ENCODE measurements at places on chromosomes 6 and 20.

- no peak overlapping the region for H3K27ac ChIP-seq
- no peak for DNase-seq
- no peaks in the 10 kb centered on the region for H3K4me1 ChIP-seq
- H3K4me3 ChIP-seq: no peak overlapping the region
These were observed 73.4 kb downstream of the REPS1 start for GRCh38 chr6:138914701-138915100.

- no peaks in the 10 kb centered on the region for H3K36me3 ChIP-seq
- H3K4me3 ChIP-seq: no peak overlapping the region
- no peaks in the 10 kb centered on the region for H3K27me3 ChIP-seq
- peak; percentile 55 for DNase-seq
- H3K27ac ChIP-seq: peak overlapping the region; percentile 51
These were observed 131.3 kb downstream of the GJA10 start for GRCh38 chr6:90025523-90026061.

GRCh38 chr6:47628448-47629272 lies 69.7 kb upstream of the ADGRF4 start:
- DNase-seq: no peak
- peaks cover 5% of the 10 kb centered on the region for H3K4me1 ChIP-seq
- H3K4me3 ChIP-seq: no peak overlapping the region
- no peaks in the 10 kb centered on the region for H3K27me3 ChIP-seq
- H3K36me3 ChIP-seq: no peaks in the 10 kb centered on the region
- no peak overlapping the region for H3K27ac ChIP-seq

GRCh38 chr20:61638802-61639585 lies 386.9 kb downstream of the CDH4 start:
- no peak for DNase-seq
- no peaks in the 10 kb centered on the region for H3K36me3 ChIP-seq
- no peak overlapping the region for H3K27ac ChIP-seq
- no peaks in the 10 kb centered on the region for H3K27me3 ChIP-seq
- no peak overlapping the region for H3K4me3 ChIP-seq

GRCh38 chr6:129947797-129948196 lies 70.6 kb upstream of the L3MBTL3 start:
- H3K27ac ChIP-seq: no peak overlapping the region
- H3K4me3 ChIP-seq: no peak overlapping the region
- no peak for DNase-seq
- no peaks in the 10 kb centered on the region for H3K36me3 ChIP-seq
- H3K27me3 ChIP-seq: no peaks in the 10 kb centered on the region

- H3K4me3 ChIP-seq: no peak overlapping the region
- peaks cover 5% of the 10 kb centered on the region for H3K4me1 ChIP-seq
- no peaks in the 10 kb centered on the region for H3K27me3 ChIP-seq
These were observed 101.6 kb downstream of the ATXN1 start for GRCh38 chr6:16659466-16660156.

DNA sequence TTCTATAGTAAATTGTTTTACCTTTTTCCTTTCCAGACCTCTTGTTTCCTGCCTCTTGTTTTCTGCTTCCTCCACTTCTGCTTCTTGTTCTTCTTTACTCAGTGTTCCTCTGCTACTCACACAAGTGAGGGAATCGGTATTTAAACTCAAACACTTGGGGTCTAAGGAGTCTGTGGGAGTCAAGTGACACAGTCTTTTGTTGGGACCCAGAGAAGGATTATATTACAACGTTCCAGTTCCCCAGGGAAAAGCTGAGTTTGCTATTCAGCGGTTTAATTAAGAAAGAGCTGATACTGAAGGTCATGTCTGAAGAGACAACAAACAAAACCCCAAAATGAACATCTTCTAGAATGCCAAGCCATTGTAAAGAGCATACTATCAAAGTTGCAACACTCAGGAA lies 107.8 kb upstream of the CITED2 start:
- no peak overlapping the region for H3K4me3 ChIP-seq
- no peaks in the 10 kb centered on the region for H3K27me3 ChIP-seq
- DNase-seq: no peak
- no peak overlapping the region for H3K27ac ChIP-seq
- no peaks in the 10 kb centered on the region for H3K4me1 ChIP-seq
- H3K36me3 ChIP-seq: no peaks in the 10 kb centered on the region

DNA sequence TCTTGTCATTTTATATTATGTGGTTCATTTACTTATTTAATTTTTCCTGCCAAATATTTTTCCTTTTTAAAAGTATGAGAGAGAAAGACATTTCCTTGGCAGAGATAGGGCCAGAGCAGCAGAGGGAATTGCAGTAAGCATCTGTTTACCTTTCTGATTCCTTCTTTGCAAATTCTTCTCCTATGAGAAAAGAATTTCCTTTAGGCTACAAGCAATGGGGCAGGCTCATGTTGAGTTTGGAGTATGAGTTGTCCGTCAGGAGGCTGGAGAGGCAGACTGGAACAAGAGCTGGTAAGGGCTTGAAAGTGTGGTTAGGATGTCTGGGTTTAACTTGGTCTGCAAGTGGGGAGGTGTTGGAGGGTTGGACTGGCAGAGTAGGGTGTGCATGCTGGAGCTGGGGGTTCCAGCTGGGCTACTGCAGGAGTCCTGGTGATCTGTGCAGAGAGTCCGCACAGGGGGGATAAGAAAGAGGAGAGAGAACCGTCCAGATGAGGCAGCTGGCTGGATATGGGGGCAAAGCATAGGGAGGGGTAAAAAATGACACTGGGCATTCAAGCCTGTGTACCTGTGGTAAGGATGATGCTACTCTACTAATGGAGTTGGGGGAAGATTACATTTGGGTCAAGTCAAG lies 19.7 kb downstream of the TIAM2 start:
- H3K36me3 ChIP-seq: no peaks in the 10 kb centered on the region
- H3K27me3 ChIP-seq: no peaks in the 10 kb centered on the region
- H3K4me1 ChIP-seq: peaks cover 33% of the 10 kb centered on the region
- DNase-seq: peak; percentile 30
- no peak overlapping the region for H3K4me3 ChIP-seq

DNA sequence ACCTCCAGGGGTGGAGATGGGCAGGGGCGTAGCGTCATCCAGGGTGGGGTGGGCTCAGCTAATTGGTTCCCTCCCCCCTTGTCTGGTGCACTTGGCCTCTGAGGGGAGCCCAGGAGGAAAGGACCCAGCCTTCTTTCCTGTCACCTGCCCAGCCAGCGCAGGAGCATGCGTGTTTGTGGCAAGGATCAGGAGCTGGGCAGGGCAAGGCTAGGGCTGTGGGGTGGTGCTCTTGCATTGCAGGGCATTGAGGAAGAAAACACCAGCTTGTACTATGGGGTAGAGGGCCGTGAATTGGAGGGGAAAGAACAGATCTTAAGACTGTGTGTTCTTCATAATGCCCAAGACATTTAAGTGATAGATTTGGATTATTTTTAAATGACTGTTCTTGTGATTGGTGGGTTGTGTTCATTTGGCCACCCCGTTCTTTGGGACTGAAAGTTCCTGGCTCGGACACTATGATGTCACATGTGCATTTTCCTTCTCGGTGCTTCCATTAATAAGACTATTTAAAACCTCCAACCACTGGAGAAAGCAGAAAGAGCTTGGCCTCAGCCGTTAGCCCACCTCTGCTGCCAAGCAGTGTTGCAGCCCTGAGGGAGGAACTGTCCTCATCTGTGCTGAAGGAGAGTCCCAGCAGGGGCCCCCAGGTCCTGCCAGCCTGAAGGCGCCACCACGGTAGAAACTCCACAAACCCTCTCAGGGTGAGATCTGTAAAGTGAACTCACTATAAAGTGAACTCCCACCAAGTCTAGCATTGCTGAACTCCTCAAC lies 136.2 kb upstream of the INSM1 start:
- H3K4me1 ChIP-seq: no peaks in the 10 kb centered on the region
- H3K36me3 ChIP-seq: no peaks in the 10 kb centered on the region
- no peak overlapping the region for H3K27ac ChIP-seq
- H3K27me3 ChIP-seq: no peaks in the 10 kb centered on the region

DNA sequence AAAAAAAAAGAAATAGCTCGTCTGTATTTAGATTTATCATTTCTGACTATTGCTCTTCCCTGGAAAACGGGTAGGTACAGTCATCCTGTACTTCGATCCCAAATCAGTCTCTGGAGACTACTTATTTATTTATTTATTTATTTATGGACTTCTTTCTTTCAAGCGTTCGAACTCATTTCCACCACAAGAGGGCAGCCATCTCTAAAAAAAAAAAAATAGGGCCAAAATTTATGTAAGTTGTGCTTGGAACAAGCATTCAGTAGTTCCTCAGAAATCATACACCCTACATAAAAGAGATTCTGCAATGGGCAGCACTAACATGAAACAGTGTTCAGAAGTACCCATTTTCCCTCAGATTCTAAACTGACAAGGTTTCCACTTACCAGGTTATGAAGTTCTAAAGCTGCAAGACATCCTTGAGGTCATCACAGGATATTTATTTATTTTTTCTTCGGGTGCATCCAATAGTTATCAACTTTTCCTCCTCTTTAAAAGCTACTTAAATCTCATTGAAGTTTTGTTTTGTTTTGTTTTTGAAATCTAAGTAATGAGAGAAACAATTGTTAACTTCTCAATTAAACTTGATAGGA lies 1.9 kb upstream of the BMP2 start:
- H3K36me3 ChIP-seq: no peaks in the 10 kb centered on the region
- H3K27ac ChIP-seq: no peak overlapping the region
- no peak overlapping the region for H3K4me3 ChIP-seq
- no peaks in the 10 kb centered on the region for H3K4me1 ChIP-seq
- DNase-seq: peak; percentile 49
- H3K27me3 ChIP-seq: no peaks in the 10 kb centered on the region

- H3K4me1 ChIP-seq: peaks cover 8% of the 10 kb centered on the region
- no peaks in the 10 kb centered on the region for H3K36me3 ChIP-seq
- H3K27me3 ChIP-seq: no peaks in the 10 kb centered on the region
- DNase-seq: no peak
These were observed 66.6 kb upstream of the CCN6 start for GRCh38 chr6:111987295-111987694.

GRCh38 chr6:139003751-139004150 lies 15.7 kb upstream of the REPS1 start:
- DNase-seq: no peak
- H3K4me3 ChIP-seq: no peak overlapping the region
- H3K4me1 ChIP-seq: no peaks in the 10 kb centered on the region
- H3K36me3 ChIP-seq: no peaks in the 10 kb centered on the region
- H3K27ac ChIP-seq: no peak overlapping the region

DNA sequence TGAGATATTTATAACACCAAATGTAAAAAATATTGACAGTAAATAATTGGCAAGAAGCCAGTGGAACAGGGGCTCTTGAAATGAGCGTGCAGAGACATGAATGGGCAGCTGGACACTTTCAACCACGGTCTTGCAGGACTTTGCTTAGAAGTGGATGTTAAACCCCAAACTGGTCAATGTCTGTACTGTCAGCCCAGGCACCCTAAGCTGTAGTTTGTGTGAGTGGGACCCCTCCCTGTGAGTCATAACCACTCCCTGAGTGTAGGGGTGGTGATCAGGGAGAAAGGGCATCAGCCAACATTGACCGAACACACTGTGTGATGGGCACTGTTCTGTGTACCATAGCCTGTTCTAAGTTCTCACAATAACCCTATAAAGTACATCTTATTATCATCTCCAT lies 108.6 kb downstream of the FIG4 start:
- no peaks in the 10 kb centered on the region for H3K36me3 ChIP-seq
- H3K27me3 ChIP-seq: no peaks in the 10 kb centered on the region
- DNase-seq: no peak
- no peak overlapping the region for H3K27ac ChIP-seq

- no peak overlapping the region for H3K4me3 ChIP-seq
- no peaks in the 10 kb centered on the region for H3K27me3 ChIP-seq
- no peaks in the 10 kb centered on the region for H3K4me1 ChIP-seq
- peak overlapping the region; percentile 55 for H3K27ac ChIP-seq
These were observed 48.1 kb upstream of the CDH22 start for GRCh38 chr20:46356195-46357029.
